ENCODE measurements at places on chromosomes 11 and 22.
A peak's percentile ranks its signal among the peaks of the same experiment; 100 is the strongest.

- DNase-seq: peak; percentile 61
Observed at GRCh38 chr22:26650722-26651421, 6.5 kb upstream of the MIAT start.

- peak; percentile 35 for DNase-seq
Observed at GRCh38 chr22:26669060-26669481, 11.7 kb downstream of the MIAT start.

DNA sequence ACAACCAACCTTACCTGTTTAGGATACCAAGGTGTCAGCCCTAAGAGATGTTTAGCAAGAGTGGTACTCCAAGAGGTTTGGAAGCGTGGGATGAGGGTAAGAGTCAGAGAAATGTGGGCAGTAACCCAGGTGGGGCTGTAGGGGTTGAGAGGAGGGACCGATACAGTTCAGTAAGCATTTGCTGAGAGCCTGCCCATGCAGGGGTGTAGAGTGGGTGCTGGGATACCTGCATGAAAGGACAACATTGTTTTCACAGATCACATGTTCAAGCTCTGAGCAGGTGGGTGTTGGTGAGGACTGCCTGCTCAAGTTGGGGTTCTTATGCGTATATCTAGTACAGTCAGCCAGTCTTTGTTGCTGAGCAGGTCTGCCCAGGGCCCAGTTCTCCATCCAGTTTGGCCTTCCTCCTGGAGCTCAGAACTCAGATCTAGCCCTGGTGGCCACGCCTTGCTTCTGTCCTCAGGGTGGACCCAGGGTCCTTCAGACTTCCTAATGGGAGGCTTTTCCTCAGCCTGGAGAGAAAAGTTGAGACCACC, 14.8 kb downstream of the PPFIBP2 start:
- no peak for DNase-seq

GRCh38 chr11:66745356-66746235, 16.6 kb upstream of the SPTBN2 start:
- DNase-seq: peak; percentile 64

- DNase-seq: no peak
Observed at GRCh38 chr11:121968638-121969037, 147.4 kb downstream of the BLID start.

- no peak for DNase-seq
Observed at GRCh38 chr22:17130199-17130598, 9.0 kb upstream of the TMEM121B start.

DNA sequence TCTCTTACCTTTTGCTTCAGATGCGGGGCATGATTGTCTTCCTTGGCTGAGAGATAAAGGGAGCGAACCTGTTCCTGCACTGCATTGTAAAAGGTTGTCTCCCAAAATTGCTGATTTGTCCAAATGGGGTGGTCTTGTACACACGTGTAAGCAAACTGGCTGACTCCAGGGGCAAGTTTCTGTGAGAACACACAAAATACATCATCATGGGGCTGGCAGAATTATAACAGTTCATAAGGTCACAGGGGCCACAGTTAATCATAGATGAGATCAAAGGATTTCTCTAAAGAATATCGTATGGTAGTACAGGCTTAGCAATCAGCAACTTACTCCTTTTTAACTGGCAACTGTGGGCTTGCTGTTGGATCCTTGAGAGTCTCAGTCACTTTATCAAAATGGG, 194.3 kb downstream of the SWAP70 start:
- no peak for DNase-seq

DNA sequence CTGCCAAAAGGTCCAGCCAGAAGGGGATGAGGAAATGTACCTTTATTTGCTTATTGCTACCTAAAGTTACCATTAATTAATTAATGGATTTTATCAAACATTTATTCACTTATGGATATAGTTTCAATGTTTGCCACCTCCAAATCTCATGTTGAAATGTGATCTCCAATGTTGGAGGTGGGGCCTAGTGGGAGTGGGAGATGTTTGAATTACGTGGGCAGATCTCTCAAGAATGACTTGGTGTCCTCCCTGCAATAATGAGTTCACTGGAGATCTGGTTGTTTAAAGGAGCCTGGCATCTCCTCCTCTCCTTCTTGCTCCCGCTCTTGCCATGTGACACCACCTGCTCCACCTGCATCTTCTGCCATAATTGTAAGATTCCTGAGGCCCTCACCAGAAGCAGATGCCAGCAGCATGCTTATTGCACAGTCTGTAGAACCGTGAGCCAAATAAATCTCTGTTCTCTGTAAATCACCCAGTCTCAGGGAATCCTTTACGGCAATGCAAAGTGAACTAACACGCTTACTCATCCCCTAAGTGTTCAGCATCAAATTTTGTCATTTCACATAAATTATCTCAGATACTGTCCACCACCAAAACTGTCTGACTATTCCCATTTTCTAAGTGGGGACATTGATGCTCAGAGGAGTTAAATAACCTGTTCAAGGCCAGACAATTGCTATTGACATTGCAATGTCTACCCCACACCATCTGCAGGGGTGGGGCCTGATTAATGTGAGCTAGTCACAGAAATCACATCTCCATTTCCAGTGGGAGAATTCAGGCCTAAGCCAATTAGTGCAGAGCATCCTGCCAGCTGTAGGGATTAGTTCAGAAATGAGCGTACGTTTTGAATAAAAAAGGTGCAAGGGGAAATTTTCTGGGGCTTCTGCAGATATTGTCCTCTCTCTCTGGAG, 51.6 kb upstream of the SYN3 start:
- no peak for DNase-seq

DNA sequence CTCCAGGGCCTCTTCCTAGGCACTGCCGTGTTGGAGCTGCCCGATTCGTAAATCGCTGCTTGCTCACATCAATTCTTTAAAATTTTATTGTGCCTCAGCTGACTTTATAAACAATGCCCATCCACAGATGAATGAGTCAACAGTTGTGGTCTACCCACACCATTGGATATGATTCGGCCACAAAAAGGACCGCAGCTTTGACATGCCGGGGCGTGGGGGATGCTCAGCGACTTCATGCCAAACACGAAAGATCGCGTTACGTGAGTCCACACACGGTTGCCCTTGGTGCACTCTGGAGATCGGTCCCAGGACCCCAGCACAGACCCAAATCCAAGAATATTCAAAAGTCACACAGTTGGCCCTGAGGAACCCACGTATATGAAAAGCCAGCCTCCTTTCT, 195.7 kb downstream of the CTTN start:
- no peak for DNase-seq

DNA sequence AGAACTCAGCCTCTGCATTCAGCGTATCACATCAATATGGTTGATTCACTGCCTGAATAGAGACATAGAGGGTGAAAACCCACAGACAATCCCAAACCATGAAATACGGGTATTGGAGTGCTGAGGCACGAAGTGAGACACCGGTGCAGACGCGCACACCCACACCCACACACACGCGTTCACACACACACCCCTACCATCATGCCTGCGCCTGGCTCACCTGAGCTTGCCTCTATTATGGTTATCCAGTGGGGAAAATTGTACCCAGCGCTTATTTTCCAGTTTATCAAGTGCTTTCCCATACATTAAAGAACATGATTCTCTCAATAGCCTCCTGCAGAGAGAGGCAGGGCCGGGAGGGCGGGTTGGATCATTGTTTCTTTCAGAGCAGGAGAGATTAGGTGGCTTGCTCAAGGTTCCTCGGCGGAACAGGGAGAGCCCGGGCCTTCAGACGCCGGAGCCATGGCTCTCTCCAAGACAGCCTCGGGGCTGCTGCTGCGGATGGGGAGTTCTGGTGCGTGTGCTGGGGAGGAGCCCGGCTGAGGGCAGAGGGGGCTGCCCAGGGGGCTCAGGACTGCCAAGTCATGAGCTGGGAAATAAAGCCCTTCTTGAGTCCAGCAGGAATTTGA, 78.9 kb upstream of the THY1 start:
- no peak for DNase-seq

- no peak for DNase-seq
Observed at GRCh38 chr22:37239336-37240239, 4.5 kb downstream of the RAC2 start.
